Fibroblast of skin of left quadriceps (primary cell): ENCODE measurements at places on chromosomes 5 and 9.
A peak's percentile ranks its signal among the peaks of the same experiment; 100 is the strongest.

- DNase-seq, result no peak
These were observed 29.0 kb upstream of the GGTA1 start for GRCh38 chr9:121528642-121529041.

- peak; percentile 88 for DNase-seq
These were observed at the start of gene KIF2A for GRCh38 chr5:62305715-62306322. Gene KIF2A (plus strand): TSS chr5:62306206. CDS start chr5:62306473, 267 bp downstream.

DNA sequence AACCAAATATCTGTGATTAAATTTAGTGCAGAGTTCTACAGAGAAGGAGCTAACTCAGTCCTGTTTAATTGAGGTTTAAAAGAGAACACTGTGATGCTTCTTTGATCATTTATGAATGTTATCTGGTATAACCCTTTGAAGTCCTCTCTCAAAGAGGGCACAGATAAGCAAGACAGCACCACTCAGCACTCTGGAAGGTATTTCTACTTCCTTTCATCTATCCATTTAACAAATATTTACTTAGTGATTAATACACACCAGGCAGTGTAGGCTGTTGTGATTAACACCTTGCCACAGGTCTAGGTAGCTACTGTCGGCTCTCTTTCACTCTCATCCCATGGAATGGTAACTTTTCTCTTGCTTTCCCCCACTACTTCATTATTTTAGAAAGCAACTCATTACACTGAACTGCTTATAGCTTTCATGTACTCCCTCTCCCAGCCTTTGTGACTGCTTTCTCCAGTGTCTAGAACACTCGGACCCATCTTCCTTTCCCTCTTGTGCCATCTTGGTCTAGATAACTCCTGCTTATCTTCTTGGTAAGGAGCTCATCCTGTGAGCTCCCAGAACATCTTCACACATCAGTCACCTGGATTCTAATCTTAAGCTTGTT, 54.7 kb downstream of the GLDC start:
- no peak for DNase-seq

DNA sequence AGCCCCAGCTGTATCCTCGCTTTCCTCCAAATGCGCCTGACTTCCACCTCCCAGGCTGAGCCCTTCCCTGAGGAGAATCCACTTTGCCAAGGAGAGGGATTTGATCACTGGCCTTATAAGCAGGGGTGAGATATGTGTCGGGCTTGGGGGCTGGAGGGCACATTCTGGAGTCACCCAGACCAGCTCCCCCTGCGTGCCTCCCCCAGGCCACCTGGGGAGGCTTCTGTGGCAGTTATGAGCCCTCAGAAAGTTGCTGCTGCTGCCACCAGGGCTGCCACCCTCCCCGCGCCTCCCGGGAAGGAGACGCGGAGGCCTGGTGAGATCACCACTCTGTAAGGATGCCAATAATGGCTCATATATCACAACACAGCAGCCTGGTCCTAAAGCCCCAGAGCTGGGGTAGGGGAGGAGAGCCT, 211.5 kb downstream of the PAPPA start:
- peak; percentile 49 for DNase-seq

DNA sequence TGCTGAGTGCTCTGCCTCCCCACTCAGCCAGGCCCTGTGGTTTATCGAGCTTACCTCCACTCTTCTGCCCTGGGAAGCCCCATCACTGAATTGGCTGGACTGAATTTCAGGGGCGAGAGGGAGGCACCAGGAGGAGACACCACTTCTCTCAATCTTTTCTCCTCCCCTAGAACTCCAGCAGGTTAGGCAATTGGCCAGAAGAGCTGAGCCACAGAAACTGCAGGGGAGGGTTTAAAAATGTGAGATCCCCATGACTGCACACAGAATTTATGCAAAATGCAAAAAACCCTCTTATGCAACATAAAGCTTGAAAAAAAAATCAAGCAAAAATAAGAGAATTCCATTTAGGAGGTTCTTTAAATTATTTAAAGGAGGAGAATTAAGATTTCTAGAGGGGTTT, 29.9 kb downstream of the TUT7 start:
- DNase-seq, result peak; percentile 40

DNA sequence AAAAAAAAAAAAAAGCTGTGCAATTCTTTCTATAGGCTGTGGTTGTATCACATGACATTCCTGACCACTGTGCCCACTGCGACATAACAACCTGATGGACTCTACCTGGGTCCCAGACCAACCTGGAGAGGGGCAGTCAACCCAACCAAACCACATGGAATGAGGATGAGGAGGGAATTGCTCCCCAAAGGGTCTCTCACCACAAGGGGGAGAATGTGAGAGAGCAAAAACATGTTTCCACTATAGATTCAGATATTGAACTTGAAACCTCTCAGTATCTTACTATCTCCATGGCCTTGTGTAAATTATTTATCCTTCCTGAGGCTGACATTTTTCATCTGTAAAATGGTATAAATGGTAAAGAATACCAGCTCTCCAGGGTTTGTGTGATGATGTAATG, 66.9 kb upstream of the SV2C start:
- no peak for DNase-seq

- DNase-seq, result no peak
These were observed 109.6 kb upstream of the ACTBL2 start for GRCh38 chr5:57592236-57592635.

GRCh38 chr5:124613273-124613953, 133.0 kb downstream of the ZNF608 start:
- no peak for DNase-seq

DNA sequence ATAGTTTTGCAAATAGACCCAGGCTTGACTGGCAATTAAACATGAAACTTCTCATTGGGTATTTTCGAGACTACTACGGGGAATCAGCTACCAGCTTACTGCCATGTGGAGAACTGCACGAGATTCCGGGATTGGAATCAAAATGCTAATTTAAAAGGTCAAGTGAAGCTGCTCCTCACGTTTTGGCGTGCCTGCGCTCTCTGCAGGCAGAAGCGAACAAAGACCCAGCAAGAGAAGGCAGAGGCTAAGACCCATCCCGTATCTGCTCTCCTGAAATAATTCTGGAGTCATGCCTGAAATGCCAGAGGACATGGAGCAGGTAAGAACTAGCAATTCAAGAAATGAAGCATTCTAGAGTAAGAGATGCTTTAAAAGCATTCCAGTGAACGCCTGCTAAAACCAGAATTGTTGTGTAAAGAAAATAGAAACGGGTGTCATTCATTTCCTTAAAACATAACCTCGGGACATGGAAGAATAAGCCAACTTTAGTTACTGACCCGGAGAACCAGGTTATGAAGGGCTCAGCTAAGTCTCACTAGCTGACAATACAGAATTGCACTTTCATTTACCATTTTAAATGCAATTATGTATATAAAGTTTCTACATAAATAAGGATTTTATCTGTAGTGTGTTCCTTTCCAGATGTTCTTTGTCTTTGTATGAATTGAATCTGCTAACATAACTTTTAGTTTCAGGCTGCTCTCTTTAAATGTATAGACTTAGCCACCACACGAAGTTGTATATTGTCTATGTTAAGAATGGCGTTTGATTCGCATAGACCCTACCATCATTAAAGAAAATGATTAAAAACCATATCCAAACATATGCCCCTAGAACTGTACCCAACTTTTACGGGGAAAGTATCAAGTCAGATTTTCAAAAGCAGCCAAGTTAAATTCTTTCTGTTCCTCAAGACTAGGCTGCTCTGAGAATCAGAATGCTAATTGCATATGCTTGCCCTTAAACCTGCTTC, 2.0 kb upstream of the MAT2B start:
- DNase-seq, result peak; percentile 69

- no peak for DNase-seq
These were observed 261.8 kb downstream of the ASTN2 start for GRCh38 chr9:117153021-117153420.

- no peak for DNase-seq
These were observed 529 bp downstream of the CSNK1A1 start for GRCh38 chr5:149550594-149551226.

DNA sequence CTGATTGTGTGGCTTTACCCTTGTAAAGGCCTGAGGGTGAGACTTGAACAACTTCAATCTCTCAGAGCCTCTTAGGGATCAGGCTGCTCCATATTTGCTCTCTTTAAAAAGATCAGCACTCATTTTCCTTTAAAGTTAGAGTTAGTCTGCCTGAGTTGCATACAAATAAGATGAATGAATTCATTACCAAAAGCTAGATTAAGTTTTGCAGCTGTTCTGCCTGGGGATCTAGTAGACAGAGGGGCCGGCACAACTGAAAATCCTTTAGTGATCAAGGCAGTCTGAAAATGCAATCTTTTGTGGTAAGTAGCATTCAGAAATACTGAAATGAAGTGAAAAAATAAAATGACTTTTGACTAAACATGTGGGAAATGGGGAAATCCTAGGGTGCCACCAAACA, 264.0 kb downstream of the MAN2A1 start:
- no peak for DNase-seq

GRCh38 chr5:158126442-158127405, 267.8 kb upstream of the CLINT1 start:
- no peak for DNase-seq

- no peak for DNase-seq
These were observed 55.2 kb upstream of the CTSL start for GRCh38 chr9:87670572-87671264.

GRCh38 chr9:126372716-126373115, 46.1 kb downstream of the MVB12B start:
- no peak for DNase-seq

GRCh38 chr5:82058710-82059109, 86.9 kb downstream of the ATG10 start:
- DNase-seq, result no peak

DNA sequence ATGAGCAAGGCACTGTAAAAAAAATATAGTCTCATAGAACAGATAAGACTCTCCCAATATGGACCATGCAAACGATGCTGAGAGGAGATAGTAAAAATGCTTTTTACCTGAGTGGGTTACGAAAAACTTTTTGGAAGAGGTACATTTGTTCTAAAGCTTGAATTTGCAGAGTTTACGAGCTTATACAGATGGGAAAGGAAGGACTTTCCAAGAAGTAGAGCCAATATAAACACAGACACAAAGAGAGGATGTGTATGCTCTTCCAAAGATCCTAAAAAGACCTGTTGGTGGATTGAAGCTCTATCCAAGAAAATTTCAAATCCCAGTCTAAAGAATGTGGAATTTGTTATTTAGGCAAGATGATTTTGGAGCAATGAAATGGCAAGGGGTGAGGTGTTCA, 127.1 kb upstream of the SLCO6A1 start:
- DNase-seq, result no peak

DNA sequence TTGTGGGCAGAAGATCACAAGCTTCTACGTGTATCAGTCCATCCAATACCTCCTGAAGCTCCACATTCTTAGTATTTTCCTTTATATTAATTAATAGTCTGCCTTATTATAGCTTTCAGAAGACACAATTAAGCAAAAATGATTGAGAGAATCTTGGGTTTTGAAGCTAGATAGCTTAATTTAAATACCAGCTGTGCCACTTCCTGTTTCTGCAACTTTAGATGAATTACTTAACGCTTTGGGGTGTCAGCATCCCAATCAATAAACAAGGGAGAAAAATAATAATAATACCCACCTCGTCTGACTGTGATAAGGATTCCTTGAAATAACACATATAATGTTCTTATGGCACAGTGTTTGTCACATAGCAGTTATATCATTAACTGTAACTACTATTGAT, 44.7 kb upstream of the HTR4 start:
- no peak for DNase-seq

GRCh38 chr5:170126061-170126460, 20.4 kb downstream of the FOXI1 start:
- DNase-seq, result no peak

GRCh38 chr9:38360839-38361472, 31.5 kb upstream of the ALDH1B1 start:
- DNase-seq, result no peak

DNA sequence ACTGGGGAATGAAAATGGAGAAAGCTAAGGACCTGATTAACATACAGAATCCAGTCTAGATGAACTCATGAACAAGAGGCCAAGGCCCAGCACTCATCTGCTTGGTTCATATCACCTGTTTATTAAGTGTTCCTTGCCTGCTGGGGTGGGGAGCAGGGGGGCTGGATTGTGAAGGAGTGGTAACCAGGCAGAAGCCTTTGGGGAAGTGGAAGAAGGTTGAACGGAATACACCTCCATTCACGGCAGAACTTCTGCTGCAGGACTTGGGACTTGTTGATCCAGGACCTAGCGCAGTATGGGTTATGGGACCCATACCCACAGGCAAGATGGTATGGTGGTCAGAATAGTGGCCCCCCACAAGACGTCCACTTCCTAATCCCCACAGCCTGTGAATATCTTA, 8.8 kb upstream of the SEPTIN8 start:
- no peak for DNase-seq

GRCh38 chr9:71909887-71910649, 925 bp downstream of the ABHD17B start:
- DNase-seq, result no peak

DNA sequence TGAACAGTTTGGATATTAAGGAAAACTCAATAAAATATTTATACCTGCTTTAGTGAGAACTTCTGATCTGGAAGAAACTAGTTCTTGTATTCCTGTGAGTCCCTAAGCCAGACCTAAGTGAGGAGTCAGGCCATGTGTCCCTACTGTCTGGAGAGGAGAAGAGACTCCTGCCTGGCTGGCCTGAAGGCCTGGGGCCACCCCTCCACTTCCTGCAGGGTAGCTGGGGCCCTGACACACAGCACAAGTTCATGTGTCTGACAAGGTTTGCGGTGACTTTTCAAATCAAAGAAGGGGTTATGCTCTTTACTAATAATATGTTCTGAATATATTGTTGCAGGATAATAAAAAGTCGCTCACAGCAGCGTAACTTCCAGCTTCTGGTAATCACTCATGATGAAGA, 16.1 kb upstream of the IL13 start:
- DNase-seq, result no peak

- no peak for DNase-seq
These were observed 16.4 kb upstream of the PPP1R26 start for GRCh38 chr9:135463140-135463539.

DNA sequence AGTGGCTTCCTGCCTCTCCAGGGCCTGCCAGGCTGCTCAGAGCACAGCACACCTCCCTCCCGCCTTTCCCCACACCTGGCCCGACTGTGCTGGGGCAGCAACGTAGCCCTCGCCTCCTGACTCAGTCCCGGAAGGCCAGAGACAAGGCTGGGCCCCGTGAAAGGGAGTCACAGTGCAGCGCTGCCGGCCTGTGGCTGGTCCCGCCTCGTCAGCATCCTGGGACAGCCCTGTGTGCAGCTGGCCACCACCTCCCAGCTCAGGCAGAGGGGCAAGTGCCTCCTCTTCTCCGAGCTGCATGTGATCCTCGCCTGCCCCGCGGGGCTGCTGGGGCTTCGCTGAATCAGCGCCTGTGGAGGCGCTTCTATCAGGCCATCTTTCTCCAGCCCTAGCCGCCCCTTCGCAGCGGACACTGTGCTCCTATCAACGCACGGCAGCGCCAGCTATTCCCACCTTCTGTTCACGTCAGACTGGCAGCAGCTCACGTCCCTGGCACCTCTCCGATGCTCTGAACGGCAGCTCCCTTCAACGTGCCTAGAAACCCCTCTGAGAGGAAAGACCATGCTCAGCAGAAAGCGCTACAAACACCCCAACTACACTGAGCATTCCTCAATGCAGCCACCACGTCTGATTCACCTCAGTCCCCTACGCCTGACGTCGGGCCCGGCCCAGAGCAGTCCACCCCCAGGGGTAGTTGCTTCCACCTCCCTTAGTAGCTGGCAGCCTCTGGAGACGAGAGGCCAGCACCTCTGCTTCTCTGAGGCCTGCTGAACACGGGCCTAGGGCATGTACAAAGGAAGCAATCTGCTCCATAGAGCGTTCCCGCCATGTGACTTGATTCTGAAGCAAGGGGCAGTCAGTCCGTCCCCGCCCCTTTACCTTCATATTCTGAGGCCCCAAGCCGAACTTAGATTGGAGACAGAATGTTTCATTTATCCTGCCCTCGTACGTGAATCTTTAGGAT, 78.8 kb downstream of the GPR21 start:
- DNase-seq, result no peak
